HS-5 (cell line): ENCODE measurements at places on chromosomes 11 and 22.

DNA sequence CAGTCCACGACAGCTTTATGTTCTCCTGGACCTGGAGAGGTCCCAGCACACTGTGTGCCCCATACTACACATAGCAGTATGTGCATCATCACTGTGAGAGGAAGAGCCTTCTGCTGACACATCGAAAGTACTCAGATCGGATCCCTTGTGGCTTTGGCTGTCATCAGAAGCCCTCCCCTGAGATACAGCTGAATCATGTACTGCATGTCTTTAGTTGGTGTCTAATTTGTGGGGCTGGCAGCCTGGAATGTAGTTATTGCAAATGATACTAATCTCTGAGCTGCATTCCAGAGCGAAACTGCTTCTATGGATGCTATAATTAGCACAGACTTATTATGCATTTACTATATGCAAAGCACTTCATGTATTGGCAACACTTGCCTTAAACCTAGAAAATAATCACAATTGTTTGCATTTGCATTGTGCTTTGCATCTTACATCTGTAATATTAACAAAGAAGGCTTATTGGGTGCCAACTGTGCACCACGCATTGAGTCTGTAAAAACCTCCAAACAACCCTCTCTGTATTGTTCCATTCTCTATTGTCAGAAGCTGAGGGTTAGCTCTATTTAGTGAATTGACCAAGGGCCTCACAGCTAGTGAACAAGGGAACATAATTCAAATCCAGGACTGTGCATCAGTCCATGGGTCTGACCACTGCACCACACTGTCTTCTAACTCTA lies 89.2 kb upstream of the CRTAM start:
- DNase-seq = peak; percentile 86

DNA sequence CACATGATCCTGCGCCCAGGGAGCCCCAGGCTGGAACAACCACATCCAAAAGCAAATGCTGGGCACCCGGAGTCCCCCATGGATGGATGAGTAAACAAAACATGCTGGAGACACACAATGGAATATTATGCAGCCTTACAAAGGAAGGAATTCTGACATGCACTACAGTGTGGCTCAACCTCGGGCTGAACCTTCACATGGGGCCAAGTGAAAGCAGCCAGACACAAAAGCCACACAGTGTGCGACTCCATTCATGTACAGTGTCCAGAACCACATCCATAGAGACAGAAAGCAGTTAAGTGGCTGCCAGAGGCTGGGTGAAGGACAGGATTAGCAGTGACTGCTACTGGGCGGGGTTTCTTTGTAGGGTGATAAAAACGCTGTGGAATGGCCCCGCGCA lies 10.1 kb downstream of the POLR3H start:
- no peak for DNase-seq

- DNase-seq = no peak
These were observed 22.7 kb downstream of the LRFN4 start for GRCh38 chr11:66879583-66879982.

DNA sequence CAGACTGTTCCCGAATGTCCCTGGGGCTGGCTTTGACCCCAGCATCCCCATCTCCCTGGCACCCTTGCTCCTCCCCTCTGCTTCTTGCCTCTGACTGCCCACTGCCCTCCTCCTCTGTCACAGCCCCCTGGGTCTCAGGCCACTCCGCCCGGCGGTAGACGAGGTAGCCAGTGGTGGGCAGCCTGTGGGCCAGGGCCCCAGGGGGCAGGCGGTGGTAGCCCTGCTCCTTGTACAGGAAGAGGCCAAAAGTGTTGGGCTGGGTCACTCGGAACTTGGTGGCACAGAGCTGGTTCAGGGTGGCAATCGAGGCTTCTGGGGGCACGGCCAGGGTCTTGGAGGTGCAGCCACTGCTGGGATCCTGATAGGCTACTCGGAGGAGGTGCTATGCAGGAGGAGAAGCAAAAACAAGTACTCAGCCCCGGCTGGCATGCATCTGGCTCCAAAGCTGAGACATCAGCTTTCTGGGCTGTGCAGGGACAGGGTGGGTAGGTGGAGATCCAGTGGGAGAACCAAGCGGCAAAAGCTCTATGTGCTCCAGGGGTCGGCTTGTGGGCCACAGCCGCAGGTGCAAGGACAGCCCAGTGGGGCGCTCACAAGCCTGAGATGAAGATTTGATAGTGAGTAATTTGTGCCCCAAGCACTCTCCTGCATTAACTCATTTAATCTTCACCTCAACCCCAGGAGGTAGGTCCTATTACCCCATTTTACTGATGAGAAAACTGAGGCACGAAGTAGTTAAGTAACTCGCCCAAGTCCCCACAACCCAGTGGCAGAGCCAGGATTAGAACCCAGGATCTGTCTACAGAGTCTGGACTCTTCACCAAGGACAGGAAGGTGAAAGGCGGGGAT lies 3.6 kb downstream of the RIN1 start:
- no peak for DNase-seq

DNA sequence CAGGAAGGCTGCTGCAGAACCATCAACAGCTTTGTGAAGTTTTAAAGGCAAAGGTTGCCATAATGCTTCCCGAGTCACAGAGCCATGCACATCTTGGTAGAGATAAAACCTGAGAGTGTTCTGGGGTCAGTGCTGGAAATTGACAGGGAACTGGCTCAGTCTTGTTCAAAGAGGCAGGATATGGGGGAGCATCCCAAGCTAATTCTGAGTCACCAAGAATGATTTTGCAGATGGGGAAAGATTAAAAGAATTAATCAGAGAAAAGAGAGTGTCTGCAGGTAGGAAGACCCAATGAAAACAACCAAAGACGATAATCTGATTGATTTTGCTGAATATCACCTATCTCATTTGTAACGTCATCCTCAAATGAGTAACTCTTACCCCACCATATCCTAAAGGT lies 99.9 kb upstream of the CD44 start:
- DNase-seq = no peak

DNA sequence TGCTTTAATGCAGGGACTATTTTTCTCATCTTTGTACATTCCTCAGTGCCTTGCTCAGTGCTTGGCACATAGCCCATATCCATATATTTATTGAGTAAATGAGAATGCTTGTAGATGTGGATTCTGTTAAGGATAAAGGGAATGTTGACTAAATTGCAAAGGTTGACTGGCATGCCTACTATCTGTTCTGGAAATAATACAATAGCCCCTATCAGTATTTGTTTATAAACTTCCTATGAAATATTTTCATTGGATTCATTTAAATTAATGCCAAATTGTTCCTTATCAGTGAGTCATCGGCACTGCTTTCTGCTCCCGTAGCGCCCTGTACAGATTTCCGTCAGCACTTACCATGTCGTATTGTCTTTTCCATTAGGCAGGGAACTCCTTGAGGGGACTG lies 8.0 kb downstream of the RNF121 start:
- peak; percentile 25 for DNase-seq

DNA sequence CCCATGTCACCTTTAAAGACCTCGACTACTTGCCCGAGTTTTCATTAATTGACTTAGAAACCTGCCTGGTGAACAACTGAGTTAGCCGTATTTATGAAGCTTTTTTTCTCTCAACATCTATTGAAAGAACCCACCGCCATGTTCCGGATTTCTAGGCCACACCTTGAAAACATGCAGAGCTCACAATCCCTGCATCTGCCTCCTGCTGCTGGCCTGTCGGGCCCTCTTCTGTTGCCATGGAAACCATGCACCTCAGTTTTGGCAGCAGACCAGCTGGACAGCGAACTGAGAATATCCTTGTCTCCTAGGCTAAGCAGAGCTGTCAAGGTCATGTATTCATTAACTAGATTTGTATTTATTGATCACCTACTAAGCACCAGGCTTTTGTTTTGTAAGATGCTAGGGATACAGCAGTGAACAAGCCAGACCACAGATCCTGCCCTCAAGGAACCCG lies 4.3 kb upstream of the PATZ1 start:
- DNase-seq = no peak

- DNase-seq = peak; percentile 74
These were observed 17.9 kb downstream of the TTC17 start for GRCh38 chr11:43376594-43376993.

GRCh38 chr22:27518531-27519340 lies 282.8 kb downstream of the MN1 start:
- DNase-seq = no peak

- no peak for DNase-seq
These were observed 36.0 kb upstream of the L3MBTL2 start for GRCh38 chr22:41169157-41169556.

- no peak for DNase-seq
These were observed 6.5 kb upstream of the MYRF start for GRCh38 chr11:61745781-61746441.

DNA sequence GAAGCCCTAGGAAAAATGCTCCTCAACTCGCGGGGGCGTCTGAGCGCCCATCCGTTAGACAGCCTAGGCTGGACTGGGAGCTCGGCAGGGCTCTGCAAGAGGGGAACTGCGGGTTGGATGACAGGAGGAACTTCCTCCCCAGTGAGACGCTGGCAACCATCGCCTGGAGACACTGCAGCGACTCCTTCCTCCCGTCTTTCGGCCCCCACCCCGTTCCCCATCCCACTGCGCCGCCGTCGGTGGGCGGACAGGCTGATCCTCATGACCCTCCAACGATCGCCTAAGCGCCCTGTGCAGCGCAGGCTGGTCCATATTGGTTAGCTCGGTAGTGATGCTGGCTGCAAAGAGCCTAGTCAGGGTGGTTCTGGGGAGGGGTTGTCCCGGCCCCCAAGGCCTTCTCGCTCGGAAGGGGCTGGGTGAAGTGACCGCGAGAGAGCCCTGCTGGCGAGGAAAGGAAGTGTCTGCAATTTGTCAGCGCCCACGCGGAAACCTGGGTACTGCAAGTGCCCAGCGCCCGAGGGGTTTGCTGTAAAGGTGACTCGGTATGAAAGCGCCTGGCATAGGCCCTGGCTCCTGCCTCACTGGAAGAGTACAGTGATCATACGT lies 638 bp downstream of the NRGN start:
- DNase-seq = no peak

DNA sequence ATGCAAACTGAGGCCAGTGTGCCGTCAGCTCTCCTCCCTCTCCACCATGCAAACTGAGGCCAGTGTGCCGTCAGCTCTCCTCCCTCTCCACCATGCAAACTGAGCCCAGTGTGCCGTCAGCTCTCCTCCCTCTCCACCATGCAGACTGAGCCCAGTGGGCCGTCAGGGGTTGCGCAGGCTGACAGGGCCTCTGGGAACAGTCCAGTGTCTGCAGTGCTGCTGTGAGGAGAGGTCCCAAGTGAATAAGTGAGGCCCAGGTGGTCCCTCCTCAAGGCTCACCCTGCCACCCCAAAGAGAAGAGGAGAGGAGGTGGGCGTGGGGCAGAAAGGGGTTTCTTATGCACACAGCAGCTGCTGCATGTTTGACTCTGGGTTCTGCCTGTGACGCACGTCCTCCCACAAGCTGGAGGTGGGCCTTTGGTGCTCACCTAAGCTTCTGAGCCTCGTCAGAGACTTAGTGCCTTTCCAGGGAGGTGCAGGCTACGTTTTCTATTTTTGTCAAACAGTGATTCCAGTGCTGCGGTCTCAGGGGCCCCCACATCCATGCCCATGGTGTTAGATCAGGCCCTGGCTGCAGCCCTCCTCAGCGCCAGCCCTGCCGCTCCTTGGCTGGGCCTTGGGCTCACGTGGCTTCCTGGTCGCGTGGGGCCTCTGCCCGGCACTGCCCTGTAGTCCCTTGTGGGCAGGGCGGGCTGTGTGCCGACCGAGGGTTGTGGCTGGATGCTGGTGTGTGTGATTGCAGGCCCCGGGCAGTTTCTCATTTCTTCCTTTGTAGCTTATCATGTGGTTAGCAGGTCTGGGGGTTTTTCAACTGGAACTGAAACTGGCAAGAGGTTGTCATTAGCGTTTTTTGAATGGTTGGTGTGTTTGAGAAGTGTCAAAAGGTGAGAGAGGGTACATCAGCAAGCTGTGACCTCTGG lies 7.1 kb downstream of the TPCN2 start:
- no peak for DNase-seq

GRCh38 chr11:130645164-130645842 lies 196.9 kb downstream of the ADAMTS15 start:
- no peak for DNase-seq

DNA sequence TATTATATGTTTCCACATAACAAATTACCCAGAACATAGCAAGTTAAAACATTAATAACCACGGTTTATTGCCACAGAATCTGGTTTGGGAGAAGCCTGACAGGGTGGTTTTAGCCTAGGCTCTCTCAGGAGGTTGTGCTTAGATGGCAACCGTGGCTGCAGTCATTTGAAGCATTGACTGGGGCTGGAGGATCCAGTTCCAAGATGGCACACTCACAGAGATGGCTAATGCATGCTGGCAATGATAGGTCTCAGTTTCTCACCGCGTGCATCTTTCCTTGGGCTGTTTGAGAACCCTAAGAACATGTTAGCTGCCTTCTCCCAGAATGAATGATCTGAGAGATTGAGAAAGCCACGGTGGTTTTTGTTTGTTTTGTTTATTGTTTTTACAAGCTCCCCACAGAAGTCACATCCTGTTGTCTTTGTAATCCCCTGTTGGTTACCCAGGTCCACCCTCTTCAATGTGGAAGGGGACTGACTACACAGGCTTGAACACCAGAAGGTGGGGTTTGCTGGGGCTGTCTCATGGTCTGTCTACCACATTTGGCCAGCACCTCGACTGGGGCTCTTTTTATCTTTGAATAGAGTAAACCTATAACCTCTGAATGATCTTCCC lies 36.6 kb upstream of the GRAMD1B start:
- no peak for DNase-seq

DNA sequence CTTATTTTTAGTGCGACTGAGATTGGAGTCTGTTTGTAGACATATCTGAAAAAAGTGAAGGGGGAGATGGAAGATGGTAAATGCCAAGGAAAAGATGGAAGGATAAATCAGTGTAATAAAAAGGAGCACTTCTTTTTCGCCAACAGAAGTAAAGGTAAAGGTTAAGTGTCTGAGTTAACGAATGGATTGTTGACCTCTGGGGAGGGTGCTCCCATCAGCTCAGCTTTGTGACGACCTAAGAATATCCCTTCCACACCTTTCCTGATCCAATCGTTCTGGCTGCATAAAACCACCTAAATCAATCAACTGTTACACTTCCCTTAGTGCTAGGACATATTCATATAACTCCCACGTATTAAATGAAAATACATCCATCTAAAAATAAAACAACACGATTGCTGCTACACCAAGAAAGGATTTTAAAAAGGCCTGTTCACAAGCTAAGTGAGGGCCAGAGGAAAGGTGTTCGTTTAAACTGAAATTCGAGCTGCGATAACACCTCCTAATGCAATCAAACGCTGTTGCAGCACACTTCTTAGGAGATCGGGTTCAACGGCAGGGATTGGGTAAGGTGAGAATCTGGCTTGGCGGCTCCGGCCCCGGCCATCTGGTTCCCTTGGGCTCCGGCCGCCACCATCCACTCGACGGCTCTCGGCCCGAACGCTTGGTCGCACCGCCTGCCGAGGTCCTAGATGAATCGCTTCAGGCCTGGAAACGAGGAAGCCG lies 658 bp downstream of the C11orf71 start:
- no peak for DNase-seq

GRCh38 chr11:65425105-65425970 lies 2.7 kb downstream of the NEAT1 start:
- peak; percentile 53 for DNase-seq
